ENCODE measurements at places on chromosomes 3 and 15.

DNA sequence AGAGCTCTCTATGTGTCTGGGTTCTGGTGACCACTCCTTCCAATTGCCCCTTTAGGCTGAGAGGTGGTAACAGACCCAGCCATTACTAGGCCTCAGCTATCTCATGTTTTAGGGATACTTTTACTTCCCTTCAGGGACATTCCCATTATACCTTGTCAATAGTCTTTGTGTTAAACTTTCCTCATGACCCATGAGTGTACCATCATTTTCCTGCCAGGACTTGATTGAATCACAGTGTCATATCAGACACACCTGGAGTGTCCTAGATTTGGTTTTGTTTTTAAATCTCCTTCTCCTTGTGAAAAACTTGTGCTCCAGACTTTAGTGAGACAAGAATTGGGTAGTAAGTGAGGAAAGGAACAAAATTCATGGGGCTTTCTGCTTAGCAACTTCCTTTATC is 136.6 kb downstream of the KCNAB1 start:
- no peak for DNase-seq

DNA sequence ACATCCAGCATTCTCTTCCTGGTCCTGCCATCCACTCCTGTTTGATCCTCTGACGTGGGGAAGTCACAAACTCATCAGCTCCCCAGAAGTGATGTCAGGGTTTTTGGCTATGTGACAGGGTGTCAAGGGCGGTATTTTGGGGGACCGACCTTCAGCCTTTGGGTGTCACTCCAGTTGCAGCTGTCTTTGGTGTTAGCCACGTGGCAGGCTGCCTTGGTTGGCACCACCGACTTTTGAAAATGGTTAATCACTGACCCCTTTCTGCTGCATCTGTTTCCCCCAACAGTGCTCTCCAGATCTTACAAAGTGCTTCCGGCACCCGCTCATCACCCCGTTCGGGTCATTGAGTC is 86.6 kb downstream of the TRAK1 start:
- DNase-seq = no peak

DNA sequence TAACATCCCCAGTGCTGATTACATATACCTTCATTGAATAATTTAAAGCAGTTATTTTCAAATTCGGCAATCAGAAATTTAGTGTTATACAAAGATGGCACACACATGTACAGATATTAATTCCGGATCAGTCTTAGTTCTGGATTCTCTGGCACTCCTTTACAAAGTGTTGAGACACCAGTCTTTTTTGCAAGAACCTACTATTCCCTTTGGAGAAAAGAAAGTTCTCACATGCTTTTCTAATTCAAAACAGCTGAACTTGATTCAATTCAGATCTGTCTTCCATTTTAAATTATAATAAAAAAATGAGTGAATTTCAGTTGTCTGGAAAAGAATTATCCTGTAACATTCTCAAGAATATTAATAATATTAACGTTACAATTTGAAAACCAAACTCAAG is 20.4 kb downstream of the CCDC191 start:
- DNase-seq = no peak

GRCh38 chr15:60179786-60180391 is 175.8 kb downstream of the FOXB1 start:
- no peak for DNase-seq

- no peak for DNase-seq
Measured at GRCh38 chr3:106333911-106334618, 465.3 kb upstream of the CBLB start.

DNA sequence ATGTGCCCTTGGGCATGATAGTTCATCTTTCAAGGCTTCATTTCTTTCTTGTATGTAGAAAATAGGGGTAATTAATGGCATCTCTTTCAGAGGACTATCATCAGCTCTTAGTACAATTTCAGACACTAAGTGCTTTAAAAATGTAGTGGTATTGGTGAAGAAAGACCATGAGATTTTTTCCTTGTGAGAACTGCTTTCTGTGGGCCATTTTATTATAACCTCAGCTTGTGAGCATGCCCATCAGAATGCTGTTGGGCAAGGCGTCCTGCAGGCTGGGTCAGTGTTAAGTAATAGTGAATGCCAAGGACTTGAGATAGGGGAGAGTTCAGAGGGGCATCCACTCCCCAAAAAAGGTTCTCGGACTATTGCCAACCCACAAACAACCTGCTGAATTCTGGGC is 187.9 kb downstream of the GHSR start:
- DNase-seq = no peak

DNA sequence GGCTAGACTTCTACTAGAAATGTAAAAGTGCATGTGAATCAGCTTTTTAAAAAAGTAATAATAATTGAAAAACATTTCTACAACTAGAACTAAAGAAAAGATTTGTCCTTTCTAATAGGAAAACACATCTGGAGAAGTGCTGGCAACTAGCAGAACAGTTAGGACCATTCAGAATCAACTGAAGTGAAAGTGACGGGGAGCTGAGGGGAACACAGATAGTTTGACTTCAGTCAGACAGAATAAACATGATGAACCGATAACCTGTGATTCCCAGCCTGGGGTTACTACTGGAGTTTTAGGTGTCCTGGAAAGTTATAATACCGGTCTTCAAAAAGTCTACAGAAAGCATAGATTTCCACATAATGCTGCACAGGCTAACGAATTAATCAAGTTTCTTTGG is 28.1 kb downstream of the OPA1 start:
- no peak for DNase-seq

All from upper lobe of left lung (tissue), 6 donors.